ENCODE measurements at places on chromosomes 6 and 20. TPM values are rescaled to one million over a fixed set of nuclear protein-coding genes. Genes with fewer than 3 reads are reported as not detected.

The HDAC2 gene
- total RNA-seq = 59.9 TPM

The HCRTR2 gene
- not detected for total RNA-seq

The NKAIN4 gene
- total RNA-seq = not detected

The ZHX3 gene
- 38.7 TPM for total RNA-seq

All from fibroblast of villous mesenchyme (primary cell).